Renal cortex interstitium (tissue), 15 donors: ENCODE measurements at places on chromosomes 12 and 14.

DNA sequence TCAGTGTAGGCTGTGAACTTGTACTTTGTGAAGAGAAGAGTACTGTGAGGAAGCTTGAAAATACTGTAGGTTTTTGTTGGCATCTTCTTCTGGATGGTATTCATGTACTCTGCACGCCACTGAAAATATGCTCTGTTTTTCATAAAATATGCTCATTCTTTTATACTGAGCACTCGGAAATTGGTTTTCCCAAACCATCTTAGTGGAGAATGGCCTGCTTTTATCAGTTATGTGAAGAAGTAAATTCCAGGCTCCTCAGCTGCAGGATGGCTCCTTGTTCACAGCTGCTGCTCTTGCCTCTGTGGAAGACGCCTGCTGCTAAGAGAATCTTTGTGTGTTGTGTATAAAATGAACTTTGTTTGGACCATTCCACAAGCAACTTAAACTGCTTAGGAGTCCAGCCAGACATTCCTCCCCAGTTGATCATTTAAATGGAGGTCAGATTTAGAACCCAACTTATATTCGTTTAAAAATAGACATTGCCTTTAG is 443.5 kb upstream of the RGS6 start:
- DNase-seq = no peak

- DNase-seq = no peak
Measured at GRCh38 chr12:96343347-96343954, 56.8 kb downstream of the CDK17 start.

DNA sequence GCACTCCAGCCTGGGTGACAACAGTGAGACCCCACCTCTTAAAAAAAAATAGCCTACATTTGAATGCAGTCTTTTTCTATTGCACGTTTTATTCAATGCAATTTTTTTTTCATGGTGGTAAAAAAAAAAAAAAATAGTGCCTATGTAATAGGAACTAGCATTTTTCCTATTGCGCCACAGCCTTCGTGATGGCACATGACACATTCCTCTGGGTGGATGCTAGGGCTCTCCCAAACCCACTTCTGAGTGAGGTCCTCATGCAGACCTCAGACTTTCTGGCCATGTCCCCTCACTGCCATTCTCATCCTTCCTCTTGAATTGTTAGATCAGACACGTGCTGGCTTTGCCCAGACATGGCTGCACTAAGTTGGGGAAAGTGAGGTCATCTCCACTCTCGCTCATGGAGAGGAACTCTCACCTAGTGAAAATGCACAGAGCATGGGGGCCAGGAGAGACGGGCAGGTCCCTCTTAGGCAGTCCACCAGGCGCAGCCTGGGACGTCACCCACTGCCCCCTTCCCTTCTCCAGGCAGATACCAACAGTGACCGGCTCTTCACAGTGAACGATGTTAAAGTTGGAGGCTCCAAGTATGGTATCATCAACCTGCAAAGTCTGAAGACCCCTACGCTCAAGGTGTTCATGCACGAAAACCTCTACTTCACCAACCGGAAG is 19.2 kb downstream of the DCAF4 start:
- no peak for DNase-seq

DNA sequence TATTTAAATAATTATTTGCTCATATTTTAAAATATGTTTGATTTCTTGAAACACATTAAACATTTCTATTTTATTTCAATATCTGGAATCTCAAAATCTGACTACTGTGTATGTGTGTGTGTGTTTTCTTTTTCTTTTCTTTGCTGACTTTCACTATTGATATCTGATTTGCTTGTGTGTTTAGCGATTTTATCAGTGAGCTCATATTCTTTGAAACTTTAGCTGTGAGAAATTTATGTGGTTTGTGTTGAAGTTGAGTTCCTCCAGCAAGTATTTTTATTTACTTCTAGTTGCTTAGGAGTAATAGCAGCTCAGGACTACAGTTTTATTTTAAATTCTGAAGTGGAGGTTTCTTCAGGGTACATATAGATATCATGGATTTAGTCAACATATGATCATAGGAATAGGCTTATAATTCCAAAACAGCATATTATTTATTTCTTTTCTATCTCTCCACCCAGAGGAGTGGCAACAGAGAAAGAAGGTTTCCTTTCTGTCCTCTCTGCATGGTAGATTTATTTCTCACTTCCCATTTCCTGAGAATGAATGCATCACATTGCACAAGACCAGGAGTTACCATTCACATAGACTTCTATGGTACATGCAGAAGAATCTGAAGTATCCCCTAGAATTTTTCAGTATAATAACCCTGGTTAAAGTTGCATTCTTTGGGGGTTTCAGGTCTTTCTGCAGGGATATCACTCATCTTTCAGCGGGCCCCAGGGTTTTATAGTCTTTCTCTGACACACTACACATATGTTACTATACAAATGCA is 60.5 kb downstream of the PTPRQ start:
- no peak for DNase-seq

GRCh38 chr14:37594971-37595808 is at the start of the genes FOXA1 and TTC6:
TSS of gene FOXA1 (minus strand) at chr14:37595249. CDS start at chr14:37594972, 277 bp downstream.
TSS of gene TTC6 (plus strand) at chr14:37595629. CDS start at chr14:37622065, 26,436 bp downstream.
- no peak for DNase-seq
